ENCODE measurements at places on chromosomes 5 and 9.

DNA sequence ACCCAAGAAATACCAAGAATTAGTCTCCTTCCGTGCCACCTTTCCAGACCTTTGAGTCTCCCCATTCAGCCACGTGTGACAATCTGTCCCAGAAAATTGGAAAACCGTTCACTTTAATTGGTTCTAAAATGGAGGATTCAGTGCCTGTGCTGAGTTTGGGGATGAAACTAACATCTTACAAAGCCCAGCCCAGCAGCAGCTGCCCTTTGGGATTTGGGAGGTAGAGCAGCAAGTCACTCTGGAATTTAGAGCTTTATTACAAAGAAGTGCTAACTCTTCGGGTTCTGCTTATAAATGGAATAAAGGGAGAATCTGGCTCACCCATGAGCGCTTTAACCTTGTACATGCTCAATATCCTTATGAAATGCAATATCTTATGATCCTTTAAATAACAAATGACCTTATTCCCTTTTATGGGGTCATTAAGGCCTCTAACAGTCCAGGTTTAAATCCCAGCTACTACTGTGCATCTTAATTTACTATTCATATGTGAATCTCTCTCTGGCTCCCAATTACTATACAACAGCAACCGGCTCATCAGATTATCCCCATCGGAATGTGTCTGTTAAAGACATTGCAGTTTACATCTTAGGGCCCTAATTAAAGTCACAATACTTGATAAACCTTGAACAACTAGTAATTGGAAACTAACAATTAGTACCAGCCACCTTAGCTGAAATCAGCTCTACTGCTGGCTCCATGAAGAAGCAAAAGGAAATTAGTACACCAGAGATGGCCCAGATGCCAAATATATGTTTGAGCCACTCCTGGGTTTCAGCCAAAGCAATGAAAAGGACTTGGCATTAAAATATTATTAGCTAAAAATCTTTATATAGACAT lies 271.8 kb upstream of the SMARCA2 start:
- DNase-seq: no peak

- no peak for DNase-seq
Observed at GRCh38 chr5:64691291-64691690, 988 bp downstream of the SHISAL2B start.

DNA sequence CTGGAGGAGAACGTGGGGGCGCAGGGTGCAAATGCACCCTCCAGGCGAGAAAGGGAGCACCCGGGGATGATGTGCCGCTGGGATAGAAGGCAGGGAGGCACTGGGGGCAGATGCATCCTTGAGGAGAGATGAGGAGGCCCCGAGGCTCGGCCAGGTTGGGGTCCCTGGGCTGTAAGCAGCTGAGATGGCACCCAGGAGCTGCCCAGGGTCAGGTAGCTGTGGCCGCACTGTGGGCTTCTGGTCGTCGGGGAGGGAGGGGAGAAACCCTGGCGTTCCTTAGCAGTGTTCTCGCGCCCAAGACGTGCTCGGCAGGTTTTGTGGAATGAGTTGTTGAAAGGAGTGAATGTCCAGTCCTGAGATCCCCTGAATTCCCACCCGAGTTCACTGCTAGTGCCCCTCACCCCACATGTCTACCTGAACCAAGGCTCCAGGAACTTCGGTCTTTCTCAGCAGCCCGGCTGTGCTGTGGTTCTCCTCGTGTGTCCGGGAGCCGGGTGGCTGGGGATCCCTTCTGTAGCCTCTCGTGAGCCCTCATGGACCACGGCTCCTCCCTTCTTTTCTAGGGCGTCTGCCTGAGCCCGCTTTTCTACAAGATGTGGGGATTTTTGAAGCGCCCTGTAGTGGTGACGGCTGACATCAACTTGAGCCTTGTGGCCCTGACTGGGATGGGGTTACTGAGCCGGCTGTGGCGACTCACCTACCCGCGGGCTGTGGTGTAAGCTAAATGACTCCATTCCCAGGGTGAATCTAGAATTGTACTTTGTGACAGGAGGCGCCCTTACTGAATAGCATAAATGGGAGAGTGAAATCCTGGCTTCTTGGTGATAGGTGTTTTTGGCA lies 1.1 kb downstream of the POMT1 start:
- no peak for DNase-seq

DNA sequence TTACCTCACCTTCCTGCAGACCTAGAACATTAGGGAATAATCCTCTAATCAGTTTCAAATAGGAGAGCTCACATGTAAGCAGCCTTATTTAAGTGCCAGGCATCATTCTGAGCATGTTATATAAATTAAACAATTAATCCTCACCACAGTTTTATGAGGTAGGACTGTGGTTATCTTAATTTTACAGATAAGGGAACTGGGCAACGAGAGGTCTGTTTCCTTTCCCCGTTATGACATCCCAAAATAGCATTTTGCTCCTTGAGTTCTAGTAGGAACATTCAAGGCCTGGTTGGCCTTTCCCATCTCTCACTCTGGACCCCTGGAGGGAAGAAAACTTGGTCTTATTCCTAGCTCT lies 19.1 kb upstream of the IFNB1 start:
- DNase-seq: no peak

Measured in midbrain (tissue), 1 donor.